CD4-positive, alpha-beta T cell treated with Interferon gamma for 1 hour (primary cell): ENCODE measurements at places on chromosomes 2 and 18.

DNA sequence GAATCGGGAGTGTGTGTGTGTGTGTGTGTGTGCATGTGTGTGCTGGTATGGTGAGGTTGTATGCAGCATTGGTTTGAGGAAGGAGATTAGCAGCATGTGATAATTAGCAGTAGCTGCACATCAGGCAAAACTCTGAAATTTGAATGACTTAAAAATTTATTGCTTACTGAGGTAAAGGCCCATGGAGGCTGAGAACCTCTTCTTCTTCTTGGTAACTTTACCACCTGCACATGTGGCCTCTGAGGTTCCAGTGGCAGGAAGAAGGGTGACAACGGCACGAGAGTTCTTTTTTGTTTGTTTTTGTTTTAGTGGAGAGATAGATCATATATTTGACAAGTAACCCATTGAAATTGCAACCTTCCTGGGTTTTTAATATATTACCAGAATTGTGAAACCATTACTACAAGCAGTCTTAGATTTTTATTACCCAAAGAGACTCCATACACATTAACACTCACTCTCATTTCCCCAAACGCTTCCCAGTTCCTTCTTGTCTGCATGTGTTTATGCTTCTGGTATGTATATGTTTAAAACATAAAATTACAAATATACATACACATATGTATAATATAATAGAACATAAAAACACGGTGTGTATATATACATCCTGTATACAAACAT, 292.1 kb downstream of the PTGR3 start:
- no peak for DNase-seq

GRCh38 chr2:217972490-217972889, 30.3 kb downstream of the TNS1 start:
- DNase-seq, result no peak

- no peak for DNase-seq
These were observed 30.5 kb downstream of the GALNT14 start for GRCh38 chr2:31107591-31108300.

DNA sequence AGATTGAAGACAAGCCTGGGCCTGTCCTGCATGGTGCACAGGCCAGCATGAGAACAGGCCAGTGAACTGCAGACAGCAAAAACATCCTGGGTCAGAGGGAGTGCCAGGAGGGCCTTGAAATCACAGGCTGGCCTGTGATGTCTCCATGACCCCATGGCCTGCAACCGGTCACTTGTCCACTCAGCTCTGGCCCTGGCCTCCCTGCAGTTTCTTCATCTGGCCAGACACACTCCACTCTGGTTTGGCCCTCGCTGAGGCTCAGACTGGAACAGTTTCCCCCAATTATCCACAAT, 12.6 kb downstream of the CYRIA start:
- no peak for DNase-seq

DNA sequence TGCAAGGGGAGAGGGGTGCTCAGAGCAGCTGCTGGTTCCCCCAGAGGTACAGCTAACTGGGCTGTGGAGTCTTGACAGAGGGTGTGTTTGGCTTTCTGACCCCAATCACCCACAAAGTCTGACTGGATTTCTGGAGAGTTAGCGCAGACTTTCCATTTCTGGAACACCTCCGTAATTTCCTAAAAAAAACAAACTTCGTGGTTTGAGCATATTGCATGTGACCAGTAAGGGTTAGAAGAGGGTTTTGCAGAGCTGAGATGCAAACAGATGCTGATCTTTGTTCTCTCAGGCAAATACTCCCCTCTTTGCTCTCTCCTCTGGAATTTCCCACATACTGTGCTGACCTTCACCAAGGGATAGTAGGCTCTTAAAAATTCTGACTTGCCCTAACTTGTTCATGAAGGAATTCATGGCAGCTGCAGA, 44.5 kb upstream of the TMEM247 start:
- DNase-seq, result no peak

DNA sequence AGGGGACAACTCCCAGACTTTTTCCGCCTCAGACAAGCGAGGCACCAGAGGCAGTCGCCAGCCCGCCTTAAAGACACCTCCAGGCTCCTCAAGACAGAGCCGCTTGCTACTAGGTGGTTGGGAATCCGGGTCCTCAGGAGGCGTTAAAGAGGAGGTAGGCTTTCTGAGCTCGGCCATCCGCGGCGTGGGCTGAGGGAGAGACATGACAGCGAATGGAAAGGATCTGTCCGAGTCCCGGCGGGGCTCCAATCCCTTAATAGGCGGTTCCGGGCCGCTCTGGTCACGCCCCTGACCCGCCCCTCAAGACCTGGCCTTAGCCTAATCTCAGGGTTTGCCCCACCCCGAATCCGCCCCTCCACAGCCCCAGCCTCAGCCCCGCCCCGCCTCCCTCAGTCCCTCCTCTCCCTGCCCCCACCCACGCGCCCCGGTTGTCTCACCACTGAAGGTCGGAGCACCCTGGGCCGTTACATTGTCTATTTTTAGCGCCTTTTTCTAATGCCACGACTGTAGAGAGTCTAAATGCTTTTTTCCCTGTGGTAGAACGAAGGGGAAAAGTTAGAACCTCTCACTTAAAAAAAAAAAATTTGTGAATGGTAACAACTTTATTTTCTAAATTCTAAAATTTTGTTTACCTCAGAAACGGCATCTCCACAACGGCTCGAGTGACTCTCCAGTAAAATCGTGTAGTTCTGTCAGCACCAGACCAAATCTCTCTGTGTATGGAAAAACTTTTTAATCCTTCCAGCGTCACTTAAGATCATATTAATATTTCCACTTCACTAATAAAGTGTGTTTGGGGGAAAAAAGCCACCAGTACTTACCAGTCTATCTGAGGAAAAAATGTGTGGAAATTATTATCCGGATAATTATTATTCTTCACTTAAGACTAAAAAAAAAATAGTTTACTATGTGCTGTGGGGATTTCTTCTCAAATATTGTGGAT, at the start of gene RAD51AP2:
Gene RAD51AP2 (minus strand): TSS at position 229 of the 943 bp plus-strand sequence. CDS start 25 bp downstream, at position 204.
- peak; percentile 5 for DNase-seq

DNA sequence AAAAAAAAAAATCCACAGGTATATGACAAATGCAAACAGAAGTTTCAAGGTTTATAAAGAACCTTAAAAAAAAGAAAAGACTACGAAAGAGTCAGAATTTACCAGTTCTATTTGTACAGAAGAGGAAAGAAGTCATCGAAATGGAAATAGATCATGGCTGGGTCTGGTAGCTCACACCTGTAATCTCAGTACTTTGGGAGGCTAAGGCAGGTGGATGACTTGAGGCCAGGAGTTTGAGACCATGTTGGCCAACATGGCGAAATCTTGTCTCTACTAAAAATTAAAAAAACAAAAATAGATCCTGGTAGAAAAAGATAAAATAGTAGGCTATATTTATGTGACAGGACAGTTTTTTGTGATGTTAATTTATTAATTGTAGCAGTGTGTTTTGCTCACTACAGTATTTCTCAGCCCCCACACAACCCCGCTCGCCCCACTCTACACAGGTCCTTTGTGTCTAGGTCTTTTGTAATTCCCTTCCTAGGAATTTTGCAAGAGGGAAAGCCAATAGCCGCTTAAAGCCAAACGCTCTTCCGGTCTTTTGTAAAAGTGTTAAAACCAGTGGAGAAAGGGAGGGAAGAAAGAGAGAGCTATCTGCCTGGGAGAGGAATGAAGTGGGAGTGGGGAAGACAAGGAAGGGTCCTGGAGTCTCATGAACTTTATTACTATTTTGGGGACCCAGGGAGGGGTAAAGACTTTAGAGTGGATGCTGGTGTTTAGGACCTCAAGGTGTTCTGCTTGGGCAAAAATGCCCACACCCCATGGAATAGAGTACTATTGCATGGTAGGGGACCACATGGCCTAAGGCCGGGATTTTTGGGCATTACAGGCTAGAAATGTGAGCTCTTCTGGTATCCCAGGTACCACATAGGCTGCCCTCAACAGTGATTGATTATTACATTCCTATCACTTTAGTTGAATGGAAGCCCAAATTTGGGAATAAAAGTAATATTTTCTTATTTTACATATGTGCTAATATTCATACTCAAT, 59.4 kb upstream of the XPO1 start:
- DNase-seq, result no peak

- DNase-seq, result no peak
These were observed 56.4 kb downstream of the FRZB start for GRCh38 chr2:182810087-182810486.

DNA sequence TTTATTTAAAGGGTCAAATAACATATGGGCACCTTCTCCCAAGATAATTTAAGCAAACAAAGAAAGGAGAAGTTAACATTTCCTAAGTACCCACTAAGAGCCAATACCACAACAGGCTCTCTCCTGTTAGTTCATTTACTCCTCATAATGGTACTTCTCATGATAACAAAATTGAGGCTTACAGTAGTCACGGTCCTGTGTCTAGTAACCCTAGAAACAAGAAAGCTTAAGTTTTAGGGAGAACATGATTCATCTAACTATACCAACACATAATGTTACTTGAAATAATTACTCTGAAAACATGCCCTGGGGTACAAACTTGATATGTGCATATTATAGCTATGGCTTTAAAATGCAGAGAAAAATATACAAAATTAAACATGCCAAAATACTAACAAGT, 19.8 kb downstream of the IWS1 start:
- no peak for DNase-seq

GRCh38 chr2:203887677-203888076, 20.1 kb downstream of the CTLA4 start:
- DNase-seq, result no peak

DNA sequence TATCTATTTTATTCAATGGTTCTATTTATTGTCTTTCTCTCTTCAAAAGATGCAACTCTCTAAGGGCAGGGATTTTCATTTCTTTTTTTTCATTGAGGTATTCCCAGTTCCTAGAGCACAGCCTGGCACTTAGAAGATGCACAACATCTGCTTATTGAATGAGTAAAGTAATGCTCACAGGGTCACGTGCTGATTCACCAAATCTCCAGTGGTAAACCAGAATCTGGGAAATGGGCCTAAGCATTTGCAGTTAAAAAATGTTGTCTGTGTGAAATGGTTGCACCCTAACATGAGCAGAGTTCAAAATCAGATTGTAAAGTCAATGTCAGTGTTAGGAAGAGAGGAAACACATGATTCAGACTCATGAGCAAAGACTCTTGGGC, 15.8 kb downstream of the SLC8A1 start:
- DNase-seq, result no peak

- no peak for DNase-seq
These were observed 44.2 kb downstream of the PROC start for GRCh38 chr2:127462461-127462860.

DNA sequence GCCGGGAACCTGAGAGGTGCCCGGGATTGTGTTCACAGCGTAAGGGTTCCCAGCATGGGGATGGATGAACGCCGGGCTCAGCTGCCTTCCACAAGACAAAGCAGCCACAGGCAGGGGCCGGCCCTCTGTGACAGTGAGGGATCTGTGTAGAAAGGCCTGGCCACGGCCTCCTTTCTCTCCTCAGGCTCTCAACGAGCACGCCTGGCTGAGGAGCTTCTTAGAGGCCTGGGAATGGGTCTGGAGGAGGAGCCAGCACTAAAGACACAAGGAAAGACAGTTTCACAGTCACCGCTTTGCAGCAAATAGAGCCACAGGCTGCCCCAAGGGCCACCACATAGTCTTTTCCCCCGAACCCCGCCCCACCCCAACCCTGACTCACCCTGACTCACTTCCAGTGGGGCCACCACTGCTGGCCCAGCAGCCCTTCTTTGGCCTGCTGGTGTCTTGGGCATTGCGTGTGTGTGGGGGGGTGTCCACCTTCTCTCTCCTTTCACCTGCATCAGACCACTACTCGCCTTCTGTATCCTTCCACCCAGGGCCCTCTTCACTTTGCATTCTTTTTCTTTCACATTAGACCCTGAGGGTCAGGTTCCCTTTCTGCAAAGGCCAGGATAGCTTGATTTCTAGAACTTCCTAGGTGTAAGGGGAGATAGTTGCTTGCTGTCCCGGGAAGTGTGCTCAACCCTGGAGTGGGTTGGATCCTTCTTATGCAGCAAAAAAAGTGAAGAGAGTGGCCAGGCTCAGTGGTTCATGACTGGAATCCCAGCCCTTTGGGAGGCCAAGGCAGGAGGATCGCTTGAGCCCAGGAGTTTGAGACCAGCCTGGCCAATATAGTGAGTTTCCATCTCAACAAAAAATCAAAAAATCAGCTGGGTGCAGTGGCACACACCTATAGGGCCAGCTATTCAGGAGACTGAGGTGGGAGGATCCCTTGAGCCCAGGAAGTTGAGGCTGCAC, 19.3 kb upstream of the HPCAL1 start:
- peak; percentile 63 for DNase-seq

DNA sequence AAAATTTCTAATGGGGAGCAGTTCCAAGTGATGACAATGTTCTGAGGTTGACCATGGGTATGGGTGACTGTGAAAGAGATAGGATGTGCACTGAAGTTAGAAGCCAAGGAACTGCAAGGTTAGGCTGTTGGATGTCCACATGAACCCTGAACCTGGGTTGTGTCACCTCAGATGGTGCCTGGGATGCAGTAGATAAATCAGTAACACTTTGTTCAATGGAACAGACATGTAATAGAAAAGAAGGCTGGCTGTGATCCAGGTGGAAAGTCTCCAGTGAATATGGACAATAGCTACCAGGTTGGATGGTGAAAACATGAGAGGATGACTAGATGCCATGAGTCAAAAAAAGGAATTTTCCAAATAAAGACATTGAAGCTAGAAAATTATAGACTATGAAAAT, 131.4 kb downstream of the TRABD2A start:
- no peak for DNase-seq

GRCh38 chr2:209808521-209808920, 36.9 kb downstream of the UNC80 start:
- no peak for DNase-seq

GRCh38 chr2:56613254-56613653, 429.5 kb downstream of the CCDC85A start:
- no peak for DNase-seq

DNA sequence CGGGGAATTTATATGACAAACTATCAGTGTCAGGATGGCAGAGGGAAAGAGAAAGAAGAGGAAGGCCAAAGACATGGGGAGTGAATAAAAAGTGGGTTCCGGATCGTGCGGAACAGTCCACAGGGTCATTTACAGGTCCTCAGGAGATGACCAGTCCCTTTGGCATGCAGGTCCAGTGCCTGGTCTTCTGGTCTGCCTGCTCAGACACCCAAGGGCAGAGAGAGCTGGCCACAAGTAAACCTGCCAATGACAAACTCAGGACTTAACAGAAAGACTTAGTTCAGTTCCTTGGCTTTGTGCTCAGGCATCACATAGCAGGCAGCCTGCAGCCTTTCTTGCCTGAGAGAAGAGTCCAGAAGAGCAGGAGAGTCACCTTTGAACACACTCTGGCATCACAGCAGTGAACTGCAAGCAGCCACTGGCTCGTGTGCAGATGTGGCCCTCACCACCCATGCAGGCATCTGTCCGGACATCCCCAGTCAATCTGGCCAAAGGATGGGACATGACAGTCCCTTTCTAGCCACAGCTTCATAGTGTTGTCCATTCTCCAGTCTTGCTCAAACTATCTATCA, 14.0 kb downstream of the TMEM127 start:
- peak; percentile 25 for DNase-seq
